Pancreas (tissue), 10 donors: ENCODE measurements at places on chromosomes 4 and X. TPM values are rescaled to one million over a fixed set of nuclear protein-coding genes. Genes with fewer than 3 reads are reported as not detected.
A peak's percentile ranks its signal among the peaks of the same experiment; 100 is the strongest.

DNA sequence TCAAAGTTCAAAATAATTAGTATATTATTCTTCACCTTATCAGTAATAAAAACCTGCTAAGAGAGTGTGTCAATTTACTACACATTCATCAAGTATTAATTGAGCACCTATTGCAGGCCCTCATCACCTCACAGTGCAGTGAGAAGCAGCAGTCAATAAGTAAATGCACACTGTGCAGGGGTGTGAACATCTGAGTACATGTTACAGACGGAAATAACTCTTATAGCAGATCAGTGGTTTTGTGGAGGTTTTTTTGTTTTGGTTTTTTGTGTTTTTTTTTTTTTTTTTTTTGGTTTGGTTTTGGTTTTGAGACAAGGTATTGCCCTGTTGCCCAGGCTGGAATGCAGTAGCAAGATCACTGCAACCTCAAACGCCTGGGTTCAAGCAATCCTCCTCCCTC, 20.3 kb downstream of the KLF3 start:
- DNase-seq, result no peak
- H3K4me1 ChIP-seq, result peaks cover 6% of the 10 kb centered on the region
- H3K4me3 ChIP-seq, result no peak overlapping the region

The FAM53A gene
- 2.7 TPM for polyA plus RNA-seq

The ESX1 gene
- not detected for polyA plus RNA-seq

DNA sequence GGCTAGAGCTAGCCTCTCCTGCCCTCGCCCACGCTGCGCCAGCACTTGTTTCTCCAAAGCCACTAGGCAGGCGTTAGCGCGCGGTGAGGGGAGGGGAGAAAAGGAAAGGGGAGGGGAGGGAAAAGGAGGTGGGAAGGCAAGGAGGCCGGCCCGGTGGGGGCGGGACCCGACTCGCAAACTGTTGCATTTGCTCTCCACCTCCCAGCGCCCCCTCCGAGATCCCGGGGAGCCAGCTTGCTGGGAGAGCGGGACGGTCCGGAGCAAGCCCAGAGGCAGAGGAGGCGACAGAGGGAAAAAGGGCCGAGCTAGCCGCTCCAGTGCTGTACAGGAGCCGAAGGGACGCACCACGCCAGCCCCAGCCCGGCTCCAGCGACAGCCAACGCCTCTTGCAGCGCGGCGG, at the start of gene AR:
AR (plus strand) TSS at position 204 of the 400 bp plus-strand sequence. CDS start 1,126 bp downstream, outside the sequence.
- no peak within 1 kb of the TSS for H3K27ac ChIP-seq
- DNase-seq, result peak; percentile 55
- H3K4me3 ChIP-seq, result peak within 1 kb of the TSS; percentile 37

DNA sequence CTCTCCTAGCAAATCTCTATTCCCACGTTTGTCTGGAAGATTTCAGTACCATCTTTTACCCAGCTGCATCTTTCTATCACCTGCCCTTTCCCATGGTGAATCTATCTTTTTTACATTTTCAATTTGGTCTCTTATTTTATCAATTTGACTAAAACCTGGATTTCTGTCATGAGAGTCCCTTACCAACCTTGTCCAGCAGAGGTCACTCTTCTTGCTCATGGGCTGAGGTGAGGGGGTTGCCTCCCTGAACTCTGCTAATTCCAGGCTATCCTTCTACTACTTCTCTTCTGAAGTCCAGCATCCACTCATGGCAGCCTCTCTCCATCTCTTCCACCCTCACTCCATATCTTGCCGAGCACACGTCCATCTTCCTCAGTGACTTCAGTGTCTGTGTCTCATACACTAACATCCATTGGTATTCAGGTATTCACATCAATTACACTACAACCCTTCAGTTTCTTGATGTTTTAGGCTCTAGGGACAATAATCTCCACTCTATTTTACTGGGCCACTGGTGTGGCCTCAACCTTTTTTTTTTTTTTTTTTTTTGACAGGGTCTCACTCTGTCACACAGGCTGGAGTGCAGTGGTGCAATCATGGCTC, 17.8 kb upstream of the ZNF827 start:
- H3K4me1 ChIP-seq, result no peaks in the 10 kb centered on the region
- H3K4me3 ChIP-seq, result no peak overlapping the region
- H3K27ac ChIP-seq, result no peak overlapping the region
- peak; percentile 34 for DNase-seq
- no peaks in the 10 kb centered on the region for H3K27me3 ChIP-seq
- H3K36me3 ChIP-seq, result no peaks in the 10 kb centered on the region
